Cardiac muscle cell (in vitro differentiated cells and primary cell): ENCODE measurements at places on chromosomes 2 and 18.
A peak's percentile ranks its signal among the peaks of the same experiment; 100 is the strongest.

GRCh38 chr2:159230145-159230877 lies 56.2 kb downstream of the WDSUB1 start:
- no peak for DNase-seq

GRCh38 chr2:99140860-99141109 lies 722 bp upstream of the C2orf15 start:
- DNase-seq, result no peak

DNA sequence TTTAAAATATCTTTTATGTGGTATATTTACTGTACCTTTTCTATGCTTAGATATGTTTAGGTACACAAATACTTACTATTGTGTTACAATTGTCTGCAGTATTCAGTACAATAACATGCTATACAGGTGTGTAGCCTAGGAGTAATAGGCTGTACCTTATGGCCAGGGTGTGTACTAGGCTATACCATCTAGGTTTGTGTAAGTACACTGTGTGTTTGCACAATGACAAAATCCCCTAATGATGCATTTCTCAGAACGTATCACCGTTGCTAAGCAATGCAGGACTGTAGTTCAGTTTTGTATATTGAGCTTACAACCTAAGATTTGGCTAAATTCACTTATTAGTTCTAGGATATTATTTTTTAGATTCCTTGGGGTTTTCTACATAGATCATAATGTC lies 332.3 kb upstream of the HS6ST1 start:
- no peak for DNase-seq

- no peak for DNase-seq
Measured at GRCh38 chr2:28506112-28506910, 10.5 kb downstream of the PLB1 start.

- no peak for DNase-seq
Measured at GRCh38 chr2:69603146-69603743, 40.3 kb downstream of the AAK1 start.

DNA sequence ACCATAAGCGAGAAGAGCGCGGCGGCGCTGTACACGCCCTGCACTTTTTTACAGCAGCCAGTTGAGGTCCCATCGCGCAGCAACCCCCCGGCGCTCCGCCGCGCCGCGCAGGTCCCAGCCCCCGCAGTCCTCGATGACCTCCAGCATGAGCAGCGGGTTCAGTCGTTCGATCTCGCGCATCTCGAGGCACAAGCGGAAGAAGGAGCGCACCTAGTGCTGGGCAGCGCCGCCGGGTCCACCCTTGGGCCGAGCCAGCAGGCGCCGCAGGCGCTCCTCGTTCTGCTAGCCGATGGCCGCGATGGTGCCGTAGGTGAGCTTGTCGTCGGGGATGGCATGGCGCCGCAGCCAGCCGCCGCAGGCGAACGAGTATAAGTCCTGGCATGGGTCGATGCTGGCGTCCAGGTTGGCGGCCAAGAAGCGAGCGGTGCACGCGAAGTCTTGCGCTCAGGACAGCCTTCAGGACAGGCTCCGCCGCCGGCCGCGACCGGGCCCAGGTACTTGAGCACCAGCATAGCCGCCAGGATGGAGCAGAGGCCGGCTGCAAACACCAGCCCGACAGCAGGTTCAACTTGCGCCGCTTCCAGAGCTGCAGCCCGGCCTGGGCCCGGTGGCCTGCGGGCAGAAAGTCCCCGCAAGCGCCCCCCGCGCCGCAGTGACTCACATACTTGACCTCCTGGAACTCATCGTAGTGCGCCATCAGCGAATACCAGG lies 8.3 kb downstream of the ALPP start:
- DNase-seq, result peak; percentile 38

DNA sequence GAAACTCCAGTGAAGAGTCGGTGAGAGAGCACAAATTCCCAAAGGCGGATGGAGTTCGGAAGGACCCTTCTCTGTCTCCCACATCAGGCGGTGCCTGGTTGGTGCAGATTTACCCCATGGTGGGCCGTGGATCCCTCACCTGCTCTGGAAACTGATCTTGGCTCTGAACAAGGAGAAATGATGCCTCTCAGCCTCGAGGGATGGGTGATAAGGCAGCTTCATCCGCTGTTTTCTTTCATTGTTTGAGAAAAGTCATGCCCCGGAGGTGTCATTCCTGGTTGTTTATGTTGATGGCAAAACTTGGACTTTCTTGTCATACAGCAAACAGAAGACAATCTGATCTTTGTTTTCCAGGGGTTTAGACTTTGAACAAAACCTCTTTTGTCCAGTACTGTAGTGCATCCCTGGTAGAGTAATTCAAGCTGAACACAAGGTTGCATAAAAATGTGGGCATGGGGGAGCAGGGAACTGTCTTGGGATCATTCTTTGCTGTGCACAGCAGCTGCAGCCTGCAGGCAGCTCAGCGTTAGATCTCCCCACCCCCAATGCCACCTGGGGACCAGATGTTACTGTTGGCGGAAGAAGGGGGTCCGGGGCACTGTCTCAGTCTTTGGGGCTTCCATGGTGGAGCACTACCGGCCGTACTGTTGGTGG lies 81.3 kb downstream of the NFATC1 start:
- no peak for DNase-seq

- peak; percentile 50 for DNase-seq
Measured at GRCh38 chr2:108634576-108635160, 84.6 kb upstream of the RANBP2 start.

DNA sequence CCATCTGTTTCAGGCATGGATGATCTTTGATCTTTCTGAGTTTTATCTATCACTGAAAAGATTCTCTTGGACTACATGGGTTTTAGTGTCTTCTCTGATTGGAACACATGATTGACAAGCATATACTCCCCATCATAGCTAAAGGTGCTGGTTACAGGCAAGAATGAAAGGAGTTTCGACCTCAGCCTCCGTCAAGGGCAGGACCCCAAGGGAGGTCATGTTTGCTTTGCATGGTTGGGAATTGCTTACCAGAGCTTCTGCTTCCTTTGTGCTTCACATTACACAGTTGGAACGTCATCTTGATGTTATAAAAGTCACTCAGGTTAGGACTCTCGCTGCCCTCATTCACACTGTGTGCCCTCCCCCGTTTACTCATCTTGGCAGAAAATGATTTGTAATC lies 287.7 kb downstream of the PIK3C3 start:
- no peak for DNase-seq

GRCh38 chr2:12714391-12715221 lies 2.1 kb upstream of the TRIB2 start:
- no peak for DNase-seq

GRCh38 chr2:155708071-155708470 lies 624.5 kb downstream of the NR4A2 start:
- DNase-seq, result no peak

- no peak for DNase-seq
Measured at GRCh38 chr2:170022692-170023091, 155.3 kb upstream of the MYO3B start.

GRCh38 chr2:43221124-43221762 lies 5.2 kb downstream of the ZFP36L2 start:
- peak; percentile 96 for DNase-seq

DNA sequence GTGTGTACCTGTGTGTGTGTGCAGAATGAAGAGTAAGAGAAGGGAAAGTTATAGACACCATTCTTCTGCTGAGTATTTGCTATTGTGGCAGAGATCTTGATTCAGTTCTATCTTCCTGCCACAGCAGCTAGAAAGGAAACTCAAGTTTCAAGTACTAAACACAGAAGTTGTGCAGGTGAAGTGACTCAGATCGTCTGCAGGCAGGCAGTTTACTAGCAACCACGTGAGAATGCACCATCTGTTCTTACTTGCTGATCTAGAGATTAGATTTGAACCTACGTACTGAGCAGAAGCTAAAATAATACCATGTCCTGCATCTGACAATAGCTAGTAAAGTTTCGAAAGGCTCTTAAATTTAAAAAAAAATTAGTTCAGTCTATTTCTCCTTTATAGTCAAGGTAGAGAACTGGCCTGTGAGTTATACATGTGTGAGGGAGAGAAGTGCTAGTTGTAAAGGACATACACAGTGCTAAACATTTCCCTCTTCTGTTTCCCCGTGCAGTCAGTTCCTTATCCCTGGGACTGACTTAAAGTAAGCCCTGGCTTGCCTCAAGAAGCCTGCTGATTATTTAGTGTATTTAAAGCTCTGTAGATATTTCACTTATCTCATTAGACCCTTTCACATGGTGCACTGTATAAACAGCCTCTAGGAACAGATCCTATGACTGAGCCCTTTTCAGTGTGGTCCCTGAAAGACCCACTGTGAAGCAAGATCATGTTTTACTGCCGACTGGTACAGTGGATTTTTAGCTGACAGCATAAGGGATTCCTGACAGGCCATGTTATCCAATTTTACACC lies 45.0 kb downstream of the SLC38A11 start:
- peak; percentile 67 for DNase-seq

DNA sequence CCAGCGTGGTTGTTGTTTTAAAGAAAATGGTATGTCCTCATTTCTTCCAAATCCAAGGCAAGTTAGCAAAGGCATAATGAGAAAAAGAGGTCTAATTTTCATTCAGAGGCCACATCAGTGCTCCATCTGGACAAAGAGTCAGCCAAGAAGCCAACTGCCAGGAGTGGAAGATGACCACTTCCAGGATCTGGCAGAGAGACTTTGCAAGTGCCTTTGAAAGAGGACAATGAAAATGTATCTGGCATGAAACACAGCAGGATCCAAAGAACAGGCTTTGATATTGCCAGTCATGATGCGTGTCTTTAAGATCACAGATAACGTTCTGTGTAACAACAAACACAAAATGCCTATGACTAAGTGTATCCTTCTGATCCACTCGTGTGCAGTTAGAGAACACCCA lies 82.8 kb downstream of the AFF3 start:
- DNase-seq, result no peak

DNA sequence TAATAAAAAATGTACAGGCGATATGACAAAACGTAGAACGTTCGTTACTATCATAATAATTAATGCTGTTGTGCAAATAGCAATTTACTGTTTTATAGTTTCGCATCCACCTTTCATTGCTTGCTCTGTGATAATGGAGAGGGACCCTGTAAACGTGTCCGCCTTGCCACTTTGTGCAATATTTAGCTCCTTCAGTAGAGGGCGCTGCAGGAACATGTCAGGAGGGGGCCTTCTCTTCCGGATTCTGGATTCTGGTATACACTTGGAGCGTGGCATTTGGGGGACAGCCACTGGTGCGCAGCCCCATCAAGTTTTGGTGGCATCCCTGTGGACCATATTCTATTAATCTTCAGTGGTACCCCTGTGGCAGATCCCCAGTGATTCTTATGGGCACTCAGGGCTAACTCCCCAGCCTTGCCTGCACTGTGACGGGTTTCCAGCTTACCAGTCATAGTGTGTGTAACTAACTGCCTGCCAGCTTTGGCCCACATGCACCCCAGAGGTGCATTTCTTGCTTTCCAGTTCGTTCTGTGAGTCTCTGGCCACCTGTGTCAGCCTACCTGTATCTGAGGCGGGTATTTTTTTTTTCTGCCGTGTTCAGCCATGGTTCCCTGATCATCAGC lies 140.3 kb downstream of the CYRIA start:
- DNase-seq, result peak; percentile 2

DNA sequence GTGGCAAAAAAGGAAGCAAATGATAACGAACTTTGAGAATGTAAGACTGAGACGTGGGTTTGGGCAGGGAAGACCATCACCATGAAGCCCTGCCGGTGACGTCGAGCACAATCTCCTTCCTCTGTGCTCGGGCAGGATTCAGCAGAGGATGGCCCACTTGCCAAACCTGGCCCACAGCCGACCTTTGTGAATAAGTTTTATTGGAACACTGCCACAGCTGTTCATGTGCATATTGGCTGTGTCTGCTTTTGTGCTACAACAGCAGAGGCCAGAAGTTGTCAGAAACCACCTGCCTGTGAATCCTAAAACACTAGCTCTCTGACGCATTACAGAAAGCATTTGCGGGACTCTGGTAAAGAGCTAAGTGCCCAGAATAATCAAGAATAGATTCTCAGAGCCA lies 223.9 kb downstream of the MYT1L start:
- DNase-seq, result no peak

GRCh38 chr18:4102901-4103300 lies 352.2 kb downstream of the DLGAP1 start:
- DNase-seq, result no peak

- no peak for DNase-seq
Measured at GRCh38 chr2:9033385-9034168, 30.1 kb upstream of the MBOAT2 start.
